ENCODE measurements at places on chromosomes 1 and 21.

GRCh38 chr1:206962272-206962671 lies 8.0 kb downstream of the FCAMR start:
- DNase-seq, result no peak

GRCh38 chr1:67980028-67980427 lies 70.4 kb downstream of the DIRAS3 start:
- DNase-seq, result no peak

DNA sequence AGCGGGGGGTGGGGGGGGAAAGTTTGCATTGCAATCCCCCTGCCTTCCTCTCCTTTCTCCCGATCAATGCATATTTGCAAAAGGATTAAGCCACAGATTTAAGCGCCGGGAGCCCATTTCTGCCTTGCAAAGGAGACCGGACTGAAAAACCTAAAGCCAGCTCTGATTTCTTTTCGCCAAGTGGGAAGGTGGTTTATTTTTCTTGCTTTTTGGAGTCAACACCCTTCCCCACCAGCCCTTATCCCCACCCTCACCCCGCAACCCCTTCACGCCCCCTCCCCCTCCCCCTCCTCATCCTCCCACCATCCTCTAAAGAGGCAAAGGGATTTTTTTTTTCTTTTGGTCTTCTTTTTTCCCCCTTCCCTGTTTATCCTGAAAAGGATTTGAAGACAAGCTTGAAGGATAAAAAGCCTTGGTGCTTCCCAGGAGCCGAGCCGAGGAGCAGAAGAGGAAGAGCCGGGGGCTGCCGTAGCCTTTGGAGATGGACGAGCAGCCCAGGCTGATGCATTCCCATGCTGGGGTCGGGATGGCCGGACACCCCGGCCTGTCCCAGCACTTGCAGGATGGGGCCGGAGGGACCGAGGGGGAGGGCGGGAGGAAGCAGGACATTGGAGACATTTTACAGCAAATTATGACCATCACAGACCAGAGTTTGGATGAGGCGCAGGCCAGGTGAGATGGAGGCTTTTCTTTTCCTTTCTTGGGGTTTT lies 513 bp downstream of the PBX1 start:
- peak; percentile 75 for DNase-seq

GRCh38 chr1:101257500-101258325 lies 20.9 kb downstream of the S1PR1 start:
- no peak for DNase-seq

- no peak for DNase-seq
These were observed 35.1 kb upstream of the PRSS38 start for GRCh38 chr1:227780101-227781044.

DNA sequence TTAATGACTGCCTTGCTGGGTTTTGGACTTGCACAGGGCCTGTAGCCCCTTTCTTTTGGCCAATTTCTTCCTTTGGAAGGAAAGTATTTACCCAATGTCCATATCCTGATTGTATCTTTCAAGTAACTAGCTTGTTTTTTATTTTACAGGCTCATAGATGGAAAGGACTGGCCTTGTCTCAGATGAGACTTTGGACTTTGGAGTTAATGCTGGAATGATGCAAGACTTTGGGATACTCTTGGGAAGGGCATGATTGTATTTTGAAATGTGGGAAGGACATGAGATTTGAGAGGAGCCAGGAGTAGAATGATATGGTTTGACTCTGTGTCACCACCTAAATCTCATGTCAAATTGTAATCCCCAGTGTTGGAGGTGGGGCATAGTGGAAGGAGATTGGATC lies 140.1 kb downstream of the C1orf94 start:
- DNase-seq, result no peak

DNA sequence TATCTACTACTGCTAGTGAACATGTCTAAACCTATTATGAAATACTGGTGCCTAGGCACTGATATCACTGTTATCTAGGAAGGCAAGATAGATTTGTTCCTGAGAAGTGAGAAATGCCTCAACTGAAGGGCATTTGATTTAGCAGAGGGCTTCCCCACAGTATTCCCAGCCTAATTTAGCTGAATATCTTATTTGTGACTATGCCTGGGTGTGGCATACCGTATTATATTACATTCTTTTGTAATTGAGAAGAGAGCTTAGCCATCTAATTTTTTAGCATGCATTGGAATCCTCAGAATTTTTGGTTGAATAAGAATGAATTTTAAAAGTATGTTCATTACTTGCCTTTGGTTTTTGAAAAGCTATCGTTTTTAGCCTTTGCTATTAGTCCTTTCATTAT lies 99.1 kb downstream of the ZP4 start:
- no peak for DNase-seq

DNA sequence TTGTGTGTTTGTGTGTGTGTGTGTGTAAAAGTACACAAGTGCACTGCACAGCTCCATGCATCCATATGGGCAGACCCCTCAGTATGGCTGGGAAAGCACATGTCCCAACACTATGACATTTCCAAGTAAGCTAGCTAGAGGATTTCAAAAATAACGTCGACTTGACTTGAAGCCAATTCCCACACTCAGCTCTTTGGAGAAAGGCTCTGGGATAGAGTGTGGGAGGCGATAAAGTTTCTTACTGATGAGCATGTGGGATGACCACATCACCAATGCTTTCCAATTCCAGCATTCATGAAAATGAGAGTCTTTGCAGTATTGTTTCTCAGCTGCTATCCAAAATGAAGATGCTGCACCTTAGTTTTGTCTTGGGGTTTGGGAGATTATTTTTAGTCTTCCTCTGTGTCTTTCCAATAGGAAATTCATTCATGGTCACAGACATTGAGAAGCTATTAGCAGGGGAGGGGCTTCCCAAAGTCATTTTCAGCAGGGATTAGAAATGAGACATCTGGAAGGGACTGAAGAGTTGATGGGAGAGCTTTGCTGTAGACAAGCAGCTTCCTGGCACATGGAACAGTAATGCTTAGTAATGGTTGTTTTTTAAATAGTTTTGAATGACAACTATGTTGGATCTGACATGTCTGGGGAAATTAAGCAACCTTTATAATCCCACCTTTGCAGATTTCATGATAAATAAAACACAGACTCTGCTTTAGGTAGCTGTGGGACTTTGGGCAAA lies 143.5 kb downstream of the ASTN1 start:
- no peak for DNase-seq

DNA sequence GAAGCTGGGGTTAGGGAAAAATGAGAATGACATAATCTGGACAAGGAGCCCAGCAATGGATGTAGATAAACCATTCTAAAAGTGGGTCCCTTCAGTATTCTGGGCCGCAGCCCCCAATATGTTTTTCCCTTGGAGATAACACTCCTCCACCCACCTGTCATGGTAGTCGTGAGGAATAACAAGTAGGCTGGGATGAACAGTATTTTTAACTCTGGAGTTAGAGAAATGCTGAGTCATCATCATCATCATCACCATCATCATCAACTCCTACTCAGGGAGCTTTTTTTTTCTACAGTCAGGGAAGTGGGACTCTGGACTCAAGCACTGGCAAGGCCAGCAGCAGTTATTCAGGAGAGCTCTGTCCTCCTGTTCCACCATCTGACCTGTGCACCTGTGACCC lies 12.8 kb downstream of the CADM3 start:
- no peak for DNase-seq

- peak; percentile 83 for DNase-seq
These were observed 341.3 kb downstream of the USP25 start for GRCh38 chr21:16071092-16071491.
